ENCODE measurements at places on chromosomes 13 and 19. TPM values are rescaled to one million over a fixed set of nuclear protein-coding genes. Genes with fewer than 3 reads are reported as not detected.

DNA sequence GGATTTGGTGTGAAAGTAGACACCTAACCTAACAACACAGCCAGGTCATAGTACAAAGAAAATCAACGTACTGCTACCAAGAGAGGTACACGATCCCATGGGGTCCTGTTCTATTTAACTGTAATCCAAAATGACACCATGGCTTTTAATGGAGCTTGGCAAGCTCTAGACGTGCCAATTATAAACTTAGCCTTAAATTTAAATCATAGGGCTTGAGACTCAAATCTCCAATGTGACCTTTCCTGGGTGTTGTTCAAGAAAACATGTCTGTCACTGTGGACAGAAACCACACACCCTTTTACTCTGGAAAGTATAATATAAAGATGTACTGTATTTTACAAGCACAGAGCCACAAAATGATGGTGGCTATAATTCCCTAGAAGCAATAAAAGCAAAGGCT, 299.3 kb downstream of the ENOX1 start:
- DNase-seq = no peak

GRCh38 chr19:18046059-18046718, 38.2 kb downstream of the ARRDC2 start:
- DNase-seq = peak; percentile 32

DNA sequence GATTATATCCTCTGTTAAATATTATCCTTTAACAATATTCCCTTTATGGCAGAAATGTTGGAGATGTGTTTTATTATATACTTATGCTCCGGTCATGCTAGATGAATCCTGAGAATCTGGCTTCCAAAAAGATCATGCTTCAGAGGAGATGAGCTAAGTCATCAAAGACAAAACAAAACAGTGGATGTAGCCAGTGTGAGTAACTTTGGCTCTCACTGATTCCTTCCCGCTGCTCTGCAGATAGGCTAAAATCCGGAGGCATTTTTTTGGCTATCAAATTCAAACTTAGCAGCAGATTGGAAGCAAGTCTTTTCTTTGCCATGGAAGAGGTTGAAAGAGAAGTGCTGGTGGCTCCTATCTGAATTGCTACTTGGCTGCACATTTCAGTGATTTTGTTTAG, 295.9 kb downstream of the GPC6 start:
- no peak for DNase-seq

HSPB6 gene
- total RNA-seq = 145 TPM

CDX2 gene
- not detected for total RNA-seq

DNA sequence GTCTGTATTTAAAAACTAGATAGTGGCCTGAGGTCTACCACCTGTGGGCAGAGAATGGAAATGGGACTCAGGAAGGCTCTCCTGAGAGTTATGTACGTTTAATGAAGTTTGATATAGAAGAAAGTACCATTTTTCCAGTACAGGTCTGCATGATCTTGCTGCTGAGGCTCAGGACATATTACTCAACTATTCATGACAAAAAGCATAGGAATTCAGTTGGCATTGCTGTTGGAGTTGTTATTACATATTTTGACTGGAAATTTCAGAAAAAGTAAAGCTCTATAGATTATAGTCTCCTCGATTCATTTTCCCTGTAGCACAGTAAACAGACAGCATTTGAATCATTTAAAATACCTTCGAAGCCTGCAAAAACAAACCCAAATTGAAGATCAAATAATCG, 469.8 kb downstream of the DCT start:
- DNase-seq = no peak

PIBF1 gene
- total RNA-seq = 17.5 TPM

DNA sequence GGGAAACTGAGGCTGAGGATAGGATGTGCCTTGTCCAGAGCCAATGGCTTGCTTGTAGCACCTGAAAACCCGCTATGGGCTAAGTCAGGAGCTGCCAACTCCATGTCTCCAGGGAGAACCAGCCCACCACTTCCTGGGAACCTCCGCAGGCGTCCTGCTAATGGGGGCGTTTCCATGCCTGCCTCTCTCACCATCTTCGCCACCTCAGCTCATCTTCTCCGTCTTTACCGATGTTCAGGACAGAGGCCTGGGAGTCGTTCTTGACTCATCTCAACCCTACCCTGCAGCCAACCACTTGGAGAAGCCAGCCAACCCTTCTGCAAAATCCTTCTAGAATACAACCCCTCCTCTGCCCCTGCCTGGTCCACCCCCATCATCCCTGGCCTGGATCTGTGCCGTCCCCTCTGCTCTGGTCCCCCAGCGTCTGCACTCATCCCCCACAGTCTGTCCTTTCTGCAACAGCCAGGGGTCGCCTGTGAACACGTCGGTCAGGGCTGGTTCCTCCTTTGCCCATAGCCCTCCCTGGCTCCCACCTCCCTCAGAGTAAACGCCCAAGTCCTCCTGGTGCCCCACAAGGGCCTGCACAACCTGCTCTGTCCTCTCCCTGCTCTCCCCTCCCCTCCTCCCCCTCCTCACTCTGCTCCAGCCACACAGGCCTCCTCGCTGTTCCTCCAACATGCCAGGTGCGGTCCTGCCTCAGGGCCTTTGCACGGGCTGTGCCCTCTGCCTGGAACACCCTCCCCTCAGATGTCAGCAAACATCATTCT, 31.0 kb downstream of the PTPRS start:
- DNase-seq = no peak

DNAAF3 gene
- 0.69 TPM for total RNA-seq

DNA sequence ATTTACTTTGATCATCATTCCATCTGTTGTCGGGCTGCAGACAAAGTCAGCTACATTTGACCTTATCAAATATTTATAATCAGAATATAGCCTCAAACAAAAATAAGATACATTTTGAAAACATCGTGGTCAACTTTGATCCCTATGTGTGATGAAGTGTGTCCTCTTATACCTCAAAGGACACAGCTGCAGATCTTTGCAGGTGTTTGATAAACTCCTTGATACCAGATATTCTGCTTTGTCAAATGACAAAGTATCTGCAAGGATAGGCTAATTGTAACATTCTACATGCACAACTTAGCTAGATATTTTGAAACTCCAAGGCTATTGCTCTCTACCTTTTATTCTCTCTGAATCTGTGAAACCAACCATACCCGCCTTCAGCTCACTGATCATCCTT, 44.0 kb downstream of the PHF11 start:
- DNase-seq = no peak

RSPH6A gene
- total RNA-seq = not detected

- no peak for DNase-seq
Observed at GRCh38 chr13:23799945-23800344, 89.3 kb downstream of the MIPEP start.

DNA sequence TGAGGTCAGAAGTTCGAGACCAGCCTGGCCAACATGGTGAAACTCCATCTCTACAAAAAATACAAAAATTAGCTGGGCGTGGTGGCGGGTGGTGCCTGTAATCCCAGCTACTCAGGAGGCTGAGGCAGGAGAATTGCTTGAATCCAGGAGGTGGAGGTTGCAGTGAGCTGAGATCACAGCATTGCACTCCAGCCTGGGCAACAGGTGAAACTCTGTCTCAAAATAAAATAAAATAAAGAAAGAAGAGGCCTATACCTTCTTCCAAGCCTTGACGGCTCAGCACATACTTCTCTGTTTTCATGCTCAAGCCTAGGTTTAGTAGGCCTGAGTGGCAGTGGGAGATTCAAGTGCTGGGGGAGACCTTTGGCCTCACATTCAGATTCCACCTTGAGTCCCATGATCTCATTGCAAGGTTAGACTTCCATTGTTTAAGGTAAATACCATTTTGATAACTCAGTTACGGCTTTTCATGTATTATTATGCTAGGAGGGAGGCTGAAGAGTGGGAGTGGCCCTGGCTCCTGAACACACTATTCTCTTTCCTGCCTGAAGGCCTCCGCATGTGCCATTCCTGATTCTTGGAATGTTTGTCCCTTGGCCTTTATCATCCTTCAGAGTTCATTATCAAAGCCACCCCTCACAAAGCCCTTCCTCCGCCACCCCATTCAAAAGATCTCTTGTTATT, 1.6 kb upstream of the SPINT2 start:
- no peak for DNase-seq

GRCh38 chr19:17560205-17560595, 4.8 kb downstream of the COLGALT1 start:
- no peak for DNase-seq

VSTM2B gene
- total RNA-seq = not detected

AXL gene
- total RNA-seq = 66.1 TPM

ZNF91 gene
- 78.2 TPM for total RNA-seq

DNA sequence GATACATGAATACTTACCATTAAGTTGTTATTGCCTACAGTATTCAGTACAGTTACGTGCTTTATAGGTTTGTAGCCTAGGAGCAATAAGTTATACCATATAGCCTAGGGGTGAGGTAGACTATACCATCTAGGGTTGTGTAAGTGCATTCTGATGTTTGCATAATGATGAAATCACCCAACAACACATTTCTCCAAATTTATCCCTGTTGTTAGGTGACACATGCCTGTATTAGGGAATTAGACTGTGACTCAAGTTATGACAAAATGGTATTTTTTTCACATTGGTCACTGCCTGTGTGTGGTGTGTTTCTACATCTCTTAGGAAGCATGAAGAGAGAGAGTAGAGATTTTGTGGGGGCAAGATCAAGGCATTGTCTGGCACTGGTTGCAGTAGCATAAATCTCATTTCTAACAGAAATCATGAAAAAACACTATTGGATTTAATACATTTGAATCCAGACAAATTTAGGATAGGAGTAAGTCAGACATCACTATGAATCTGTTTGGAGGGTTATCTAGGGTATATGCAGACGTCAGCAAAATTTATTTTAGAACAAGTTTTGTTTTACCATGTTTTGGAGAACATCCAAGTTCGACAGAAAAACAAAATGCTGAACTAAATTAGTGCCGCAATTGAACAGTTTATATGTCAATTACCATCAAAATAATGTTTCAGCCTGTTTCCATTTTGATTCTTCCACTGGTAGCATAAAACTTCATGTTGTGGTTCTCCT, 332.1 kb downstream of the LMO7 start:
- no peak for DNase-seq

DNA sequence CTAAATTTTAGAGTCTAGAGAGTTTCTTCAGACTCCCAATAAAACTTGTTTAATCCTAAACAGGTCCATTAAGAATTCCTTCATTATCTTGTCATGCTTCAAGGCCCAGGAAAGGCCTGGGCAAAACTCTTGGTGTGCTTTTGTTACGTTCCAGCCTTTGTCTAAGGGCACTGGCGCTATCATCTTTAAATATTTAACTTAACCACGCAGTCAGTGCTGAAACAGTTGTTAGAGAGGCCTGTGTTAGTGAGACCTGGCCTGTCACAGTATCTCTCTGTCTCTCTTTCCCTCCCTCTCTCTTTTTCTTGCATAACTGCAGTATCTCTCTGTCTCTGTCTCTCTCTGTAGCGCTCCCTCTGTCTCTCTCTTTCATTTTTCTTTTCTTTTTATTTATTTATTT, 8.2 kb upstream of the OR1M1 start:
- DNase-seq = no peak
